Karpas-422 (cell line): ENCODE measurements at places on chromosomes 3 and 15. TPM values are rescaled to one million over a fixed set of nuclear protein-coding genes. Genes with fewer than 3 reads are reported as not detected.

GRCh38 chr3:31170932-31171670 is 276.6 kb upstream of the GADL1 start:
- no peak for DNase-seq
- no peaks in the 10 kb centered on the region for H3K27me3 ChIP-seq
- H3K27ac ChIP-seq: no peak overlapping the region
- H3K36me3 ChIP-seq: no peaks in the 10 kb centered on the region
- no peaks in the 10 kb centered on the region for H3K4me1 ChIP-seq

DNA sequence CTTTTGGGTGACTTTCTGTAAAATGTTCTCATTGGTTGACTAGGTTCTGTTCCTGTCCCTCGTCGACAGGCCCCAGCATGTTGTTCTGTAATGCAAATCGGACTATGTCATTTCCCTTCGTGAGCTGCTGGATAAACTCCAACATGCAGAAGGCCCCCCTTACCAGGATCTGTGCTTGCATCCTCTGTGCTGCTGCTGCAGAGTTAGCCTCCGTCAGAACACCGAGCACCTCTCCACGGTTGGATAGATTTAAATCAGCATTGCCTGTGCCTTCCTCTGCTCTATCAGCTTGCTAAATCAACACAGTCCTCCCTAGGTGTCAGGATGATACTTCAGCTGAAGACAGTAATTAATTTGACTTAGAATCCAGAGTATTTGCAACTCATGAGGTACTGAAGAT is 12.7 kb upstream of the MINDY4B start:
- H3K36me3 ChIP-seq: no peaks in the 10 kb centered on the region
- H3K27me3 ChIP-seq: no peaks in the 10 kb centered on the region; the same call in 1 of the 2 replicates
- H3K27ac ChIP-seq: no peak overlapping the region
- peaks cover 9% of the 10 kb centered on the region for H3K4me1 ChIP-seq

RBP2 gene
- not detected in 2 replicates for total RNA-seq

- H3K4me3 ChIP-seq: no peak overlapping the region
- no peak overlapping the region for H3K27ac ChIP-seq
- no peaks in the 10 kb centered on the region for H3K36me3 ChIP-seq
- no peaks in the 10 kb centered on the region for H3K27me3 ChIP-seq
These were observed 10.1 kb downstream of the SEMA3F start for GRCh38 chr3:50164984-50165909.

DNA sequence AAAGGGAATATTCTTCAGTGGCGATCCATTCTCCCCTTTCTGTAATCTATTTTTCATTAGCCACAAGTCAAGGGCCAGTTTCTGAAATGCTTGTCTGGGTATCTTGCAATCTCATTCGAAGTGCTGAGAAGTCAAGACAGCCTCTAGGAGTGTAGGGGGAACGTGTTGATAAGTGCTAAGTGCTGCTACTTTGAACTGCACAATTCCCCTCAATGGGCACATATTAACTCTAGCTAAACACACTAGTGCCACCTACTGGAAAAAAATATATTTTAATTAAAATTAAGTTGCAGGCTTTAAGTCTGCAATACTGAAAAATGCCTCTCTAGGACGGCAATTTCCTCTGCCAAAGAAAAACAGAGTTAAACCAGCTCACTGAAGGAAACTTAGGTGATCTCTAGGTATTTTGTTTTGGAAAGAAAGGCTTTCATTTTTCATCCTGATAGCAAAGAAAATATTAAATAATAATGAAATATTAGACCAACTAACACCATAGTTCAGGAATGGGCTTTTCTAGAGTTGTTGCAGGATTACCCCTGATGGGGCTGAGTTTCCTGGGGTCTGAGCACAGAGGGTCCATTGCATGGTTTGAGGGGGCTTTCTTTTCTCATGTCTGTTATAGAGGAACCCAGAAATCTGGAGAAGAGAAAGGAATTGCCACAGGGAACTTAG is 181.9 kb upstream of the KBTBD8 start:
- DNase-seq: peak; percentile 94
- H3K27ac ChIP-seq: no peak overlapping the region
- H3K4me1 ChIP-seq: peaks cover 41% of the 10 kb centered on the region
- no peaks in the 10 kb centered on the region for H3K27me3 ChIP-seq
- H3K36me3 ChIP-seq: no peaks in the 10 kb centered on the region

USP13 gene
- 17.5 and 22.1 TPM in 2 replicates for total RNA-seq

DNA sequence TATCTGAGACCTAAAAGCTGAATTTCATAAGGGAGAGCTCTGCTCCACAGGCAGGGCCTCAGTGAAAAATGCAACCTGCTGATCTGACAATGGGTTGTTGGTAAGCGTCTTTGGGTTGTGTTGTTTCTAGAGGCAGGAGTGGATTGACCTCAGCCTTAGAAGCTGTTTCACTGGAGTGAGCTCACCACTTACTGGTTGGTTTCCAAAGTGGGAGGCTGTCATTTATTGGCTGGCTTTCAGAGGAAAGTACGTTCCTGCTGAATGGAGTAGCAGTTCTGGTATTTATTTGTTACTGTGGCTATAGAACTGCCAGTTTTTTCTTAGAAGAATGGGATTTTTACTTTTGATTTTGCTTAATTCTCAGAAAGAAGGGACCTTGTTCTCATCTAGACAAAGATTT is 29.3 kb upstream of the COL6A5 start:
- no peak for DNase-seq
- no peak overlapping the region for H3K27ac ChIP-seq
- H3K4me1 ChIP-seq: no peaks in the 10 kb centered on the region
- H3K4me3 ChIP-seq: no peak overlapping the region
- no peaks in the 10 kb centered on the region for H3K36me3 ChIP-seq
- H3K27me3 ChIP-seq: no peaks in the 10 kb centered on the region

MKRN2OS gene
- total RNA-seq: not detected in 2 replicates

- no peaks in the 10 kb centered on the region for H3K27me3 ChIP-seq
- H3K36me3 ChIP-seq: peaks cover 20% of the 10 kb centered on the region
- peak within 1 kb of the TSS; percentile 85 for H3K27ac ChIP-seq
- DNase-seq: peak; percentile 98
- peaks cover 28% of the 10 kb centered on the region for H3K4me1 ChIP-seq
- peak within 1 kb of the TSS; percentile 91 for H3K4me3 ChIP-seq
These were observed at the start of gene SNRPA1 for GRCh38 chr15:101294731-101295606. Gene SNRPA1, minus strand, starts transcription at chr15:101295248. Its CDS starts 70 bp downstream, at chr15:101295178.

TGM5 gene
- total RNA-seq: not detected in 2 replicates

DNA sequence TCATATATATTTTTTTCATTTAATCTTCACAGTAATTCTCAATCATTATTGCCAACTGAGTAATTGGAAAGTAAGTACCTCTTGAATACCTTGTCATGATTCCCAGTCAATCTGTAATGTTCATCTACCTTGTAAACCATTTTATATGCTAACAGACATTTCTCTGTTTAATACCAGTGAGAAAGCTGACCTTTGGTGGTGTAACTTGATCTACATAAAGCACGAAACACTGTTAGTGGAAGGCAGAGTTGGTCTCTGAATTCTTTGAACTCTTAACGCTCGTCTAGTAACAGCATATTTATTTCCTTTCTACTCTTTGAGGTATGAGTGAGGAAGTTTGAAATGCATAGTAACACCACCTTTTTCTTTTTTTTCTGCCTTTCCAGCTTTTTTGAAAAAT is 59.5 kb downstream of the SLC25A26 start:
- H3K36me3 ChIP-seq: no peaks in the 10 kb centered on the region
- peak; percentile 31 for DNase-seq
- H3K4me3 ChIP-seq: no peak overlapping the region
- H3K4me1 ChIP-seq: peaks cover 24% of the 10 kb centered on the region
- H3K27me3 ChIP-seq: no peaks in the 10 kb centered on the region

DNA sequence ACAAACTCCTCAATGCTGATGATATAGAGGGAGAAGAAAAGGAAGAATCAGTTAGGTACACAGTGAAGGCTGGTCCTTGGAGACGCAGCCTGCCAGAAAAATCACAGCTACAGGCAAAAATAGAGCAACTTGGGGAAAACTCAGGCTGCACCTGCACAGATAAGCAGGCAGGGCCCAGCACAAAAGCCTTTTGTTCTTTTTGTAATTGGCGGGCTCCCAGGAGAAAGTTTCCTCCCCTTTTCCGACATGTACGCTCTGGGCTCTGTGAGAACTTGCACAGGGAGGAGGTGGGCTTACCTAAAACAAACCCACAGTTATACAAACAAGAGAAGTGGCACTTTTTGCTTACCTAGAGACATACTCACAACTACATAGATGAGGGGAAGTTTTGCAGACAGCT is 813.4 kb upstream of the EPHA6 start:
- H3K4me1 ChIP-seq: no peaks in the 10 kb centered on the region
- no peaks in the 10 kb centered on the region for H3K27me3 ChIP-seq
- no peak overlapping the region for H3K4me3 ChIP-seq
- no peak for DNase-seq
- no peak overlapping the region for H3K27ac ChIP-seq

LRRK1 gene
- 46.6 and 87.3 TPM in 2 replicates for total RNA-seq

DNA sequence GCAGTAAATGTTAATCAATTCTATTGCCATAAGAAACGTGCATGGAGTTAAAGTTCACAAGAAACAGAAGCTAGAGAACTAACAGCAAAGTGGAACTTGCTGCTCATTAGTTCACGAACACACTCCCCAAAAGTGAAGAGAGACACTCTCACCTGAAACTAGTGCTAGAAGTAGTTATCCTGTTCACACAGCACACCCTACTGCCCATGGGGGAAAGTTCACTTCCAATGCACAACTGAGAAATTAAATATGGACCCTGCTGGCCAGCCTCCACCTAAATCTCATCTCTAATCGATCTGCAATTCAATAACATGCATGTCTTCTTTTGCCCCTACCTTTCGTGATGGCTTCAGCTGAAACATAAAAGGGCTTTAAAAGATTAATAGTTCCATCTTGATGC is 39.4 kb upstream of the FRMD4B start:
- no peak overlapping the region for H3K4me3 ChIP-seq
- no peaks in the 10 kb centered on the region for H3K36me3 ChIP-seq
- H3K27ac ChIP-seq: no peak overlapping the region
- no peaks in the 10 kb centered on the region for H3K4me1 ChIP-seq
- peak; percentile 67 for DNase-seq

PEX5L gene
- total RNA-seq: 0.43 and 0.60 TPM in 2 replicates

- H3K4me3 ChIP-seq: no peak overlapping the region
- no peaks in the 10 kb centered on the region for H3K27me3 ChIP-seq
- H3K4me1 ChIP-seq: no peaks in the 10 kb centered on the region
- no peaks in the 10 kb centered on the region for H3K36me3 ChIP-seq
- peak; percentile 62 for DNase-seq
- H3K27ac ChIP-seq: no peak overlapping the region
These were observed 18.3 kb downstream of the MAGEL2 start for GRCh38 chr15:23629234-23629805.

ROPN1B gene
- not detected in 2 replicates for total RNA-seq

CCRL2 gene
- total RNA-seq: 0.14 TPM in 1 of 2 replicates, not detected in the other

GRCh38 chr3:178047496-178047895 is 488.7 kb upstream of the KCNMB2 start:
- H3K4me1 ChIP-seq: no peaks in the 10 kb centered on the region
- DNase-seq: no peak

DNA sequence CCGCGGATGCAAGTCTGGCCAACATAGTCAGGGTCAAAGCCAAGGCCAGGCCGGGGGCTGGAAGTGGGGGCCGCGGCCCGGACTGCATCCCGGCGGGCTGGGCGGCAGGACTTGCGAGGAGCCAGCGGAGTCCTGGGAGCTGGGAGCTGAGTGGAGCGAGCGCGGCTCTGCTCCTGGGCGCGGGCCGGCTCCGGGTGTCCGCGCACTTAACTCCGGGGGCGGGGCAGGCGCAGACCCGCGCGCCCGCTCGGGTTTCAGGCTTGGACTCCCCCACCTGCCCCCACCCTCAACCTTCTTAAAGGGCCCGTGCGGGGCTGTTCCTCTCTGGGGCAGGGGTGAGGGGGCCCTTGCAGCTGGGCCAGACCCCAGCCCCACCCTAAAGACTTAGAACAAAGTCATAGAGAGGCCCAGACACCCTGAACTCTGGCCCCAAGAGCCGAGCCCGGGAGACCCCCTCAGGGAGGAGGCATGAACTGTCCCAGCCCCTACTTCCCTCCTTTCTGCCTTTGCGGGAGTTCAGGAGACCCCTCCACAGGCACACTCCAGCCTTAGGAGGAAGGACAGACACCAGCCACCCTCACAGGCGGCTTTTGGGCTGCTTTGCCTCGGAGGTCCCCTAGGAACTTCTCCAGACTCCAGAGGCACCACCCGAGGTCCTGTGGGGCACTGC is at the start of gene CSPG4:
Gene CSPG4, minus strand, starts transcription at position 181 of the 670 bp plus-strand sequence. Its CDS starts 93 bp downstream, at position 88.
- H3K36me3 ChIP-seq: no peaks in the 10 kb centered on the region
- H3K4me3 ChIP-seq: no peak within 1 kb of the TSS
- no peaks in the 10 kb centered on the region for H3K27me3 ChIP-seq
- no peak for DNase-seq
- H3K4me1 ChIP-seq: no peaks in the 10 kb centered on the region
- no peak within 1 kb of the TSS for H3K27ac ChIP-seq

LRRIQ4 gene
- 0.07 and 0.22 TPM in 2 replicates for total RNA-seq

RAD54L2 gene
- total RNA-seq: 15.2 and 17.6 TPM in 2 replicates

GRCh38 chr3:103126115-103126514 is 691.3 kb downstream of the ZPLD1 start:
- H3K27ac ChIP-seq: no peak overlapping the region
- no peaks in the 10 kb centered on the region for H3K4me1 ChIP-seq
- H3K36me3 ChIP-seq: no peaks in the 10 kb centered on the region
- H3K4me3 ChIP-seq: no peak overlapping the region
- no peak for DNase-seq
- no peaks in the 10 kb centered on the region for H3K27me3 ChIP-seq

DNA sequence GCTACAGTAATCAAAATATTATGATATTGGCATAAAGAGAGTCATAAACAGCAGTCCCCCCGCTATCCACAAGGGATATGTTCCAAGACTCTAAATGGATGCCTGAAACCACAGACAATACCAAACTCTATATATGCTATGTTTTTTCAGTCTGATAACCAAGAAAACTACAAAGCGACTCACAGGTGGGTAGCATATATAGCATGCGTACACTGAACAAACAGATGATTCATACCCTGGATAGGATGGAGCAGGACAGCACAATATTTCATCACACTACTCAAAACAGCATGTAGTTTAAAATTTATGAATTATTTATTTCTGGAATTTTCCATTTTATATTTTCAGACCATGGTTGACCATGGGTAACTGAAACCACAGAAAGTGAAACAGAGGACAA is 87.0 kb upstream of the PPP2R3A start:
- H3K27ac ChIP-seq: no peak overlapping the region
- no peaks in the 10 kb centered on the region for H3K36me3 ChIP-seq
- no peaks in the 10 kb centered on the region for H3K4me1 ChIP-seq

CNTN3 gene
- total RNA-seq: not detected in 2 replicates

LRRN1 gene
- total RNA-seq: not detected in 2 replicates

DNA sequence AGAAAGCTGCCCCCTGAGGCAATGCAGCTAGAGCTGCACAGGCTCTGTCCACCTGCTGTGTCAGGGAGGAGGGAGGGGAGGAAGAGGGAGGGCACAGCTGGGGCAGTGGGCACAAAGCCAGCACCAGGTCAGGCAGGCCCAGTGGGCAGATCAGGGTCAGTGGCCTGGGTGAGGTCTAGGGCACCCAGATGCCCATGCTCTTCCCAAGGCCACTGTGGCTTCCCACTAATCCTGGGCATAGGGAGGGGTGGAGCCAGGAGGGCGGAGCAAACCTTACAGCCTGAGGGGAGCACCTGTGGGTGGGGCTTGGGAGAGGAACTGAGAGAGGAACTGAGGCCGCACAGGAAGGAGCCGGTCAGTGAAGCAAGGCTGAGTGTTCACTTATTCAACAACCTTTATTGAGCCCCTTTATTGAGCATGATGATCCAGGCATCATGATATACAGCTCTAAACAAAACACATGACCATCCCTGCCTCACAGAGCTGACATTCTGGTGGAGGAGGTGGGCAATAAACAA is 55.0 kb downstream of the RHCG start:
- H3K27me3 ChIP-seq: no peaks in the 10 kb centered on the region
- peaks cover 25% of the 10 kb centered on the region for H3K4me1 ChIP-seq
- peak; percentile 92 for DNase-seq
